ENCODE measurements at places on chromosomes 7 and 10.

- DNase-seq, result no peak
- H3K36me3 ChIP-seq, result no peaks in the 10 kb centered on the region
- H3K27me3 ChIP-seq, result peaks cover 3% of the 10 kb centered on the region
- no peak overlapping the region for H3K27ac ChIP-seq
- peaks cover 32% of the 10 kb centered on the region for H3K4me1 ChIP-seq
These were observed 145.1 kb downstream of the PLXNA4 start for GRCh38 chr7:132430861-132431822.

DNA sequence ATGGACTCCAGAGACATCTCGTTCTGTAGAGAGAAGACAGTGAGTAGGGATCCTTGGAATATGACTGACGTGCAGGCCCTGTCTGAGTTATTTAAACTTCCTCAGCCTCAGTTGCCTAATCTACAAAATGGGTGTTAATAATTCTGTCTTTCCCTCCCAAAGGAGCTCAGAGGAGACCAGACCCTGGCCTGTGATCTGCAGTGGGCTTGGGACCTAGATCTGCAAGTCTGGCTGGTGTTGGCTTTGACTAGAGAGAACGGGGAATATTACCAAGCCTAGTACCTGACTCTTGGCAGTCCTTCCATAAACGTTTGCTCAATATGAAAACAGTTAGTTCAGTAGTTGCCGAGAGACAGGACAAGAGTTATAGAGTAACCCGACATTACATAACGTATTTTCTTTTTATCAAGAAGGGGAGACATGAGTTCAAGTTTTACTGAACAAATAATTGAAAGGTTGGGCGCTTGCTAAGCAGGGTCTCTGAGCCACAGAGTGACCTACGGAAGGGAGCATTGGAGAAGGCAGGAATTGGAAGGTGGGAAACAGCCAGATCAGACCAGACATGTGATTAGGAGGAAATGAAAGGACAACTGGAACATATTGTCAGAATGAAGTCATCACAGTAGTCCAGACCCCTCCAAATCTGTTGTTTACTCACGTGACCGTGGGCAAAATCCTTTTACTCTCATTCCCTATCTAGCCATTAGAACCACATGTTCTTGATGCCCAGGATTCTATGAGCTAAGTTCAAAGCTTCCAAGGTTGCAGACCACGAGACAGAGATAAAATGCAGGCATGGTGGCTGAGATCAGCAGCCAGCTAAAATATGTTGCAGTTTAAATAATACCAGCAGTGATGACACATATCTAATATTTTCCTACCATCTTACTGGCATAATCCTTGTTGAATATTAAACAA lies 10.9 kb upstream of the CYP3A4 start:
- no peaks in the 10 kb centered on the region for H3K4me1 ChIP-seq
- no peak overlapping the region for H3K27ac ChIP-seq
- no peak for DNase-seq
- no peaks in the 10 kb centered on the region for H3K36me3 ChIP-seq

DNA sequence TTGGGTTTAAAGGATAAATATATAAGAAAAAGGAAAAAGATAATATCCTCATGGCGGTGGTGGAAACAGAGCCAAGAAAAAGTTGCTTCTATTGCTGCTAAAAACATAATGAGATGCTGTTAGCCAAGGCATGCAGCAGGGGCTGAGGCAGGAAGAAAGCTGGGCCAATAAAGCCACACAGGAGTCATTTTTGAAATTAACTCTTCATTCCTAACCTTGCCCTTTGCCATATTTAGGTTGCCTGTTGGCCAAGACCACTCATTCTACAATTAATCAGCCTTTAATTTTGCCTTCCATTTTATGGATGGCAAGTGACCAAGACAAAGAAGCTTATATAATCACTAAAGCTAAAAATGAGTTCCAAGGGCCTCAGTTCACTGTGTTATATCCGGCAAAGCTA lies 58.2 kb downstream of the ARMH3 start:
- no peak overlapping the region for H3K27ac ChIP-seq
- H3K4me1 ChIP-seq, result no peaks in the 10 kb centered on the region
- H3K27me3 ChIP-seq, result no peaks in the 10 kb centered on the region
- H3K4me3 ChIP-seq, result no peak overlapping the region
- no peak for DNase-seq

DNA sequence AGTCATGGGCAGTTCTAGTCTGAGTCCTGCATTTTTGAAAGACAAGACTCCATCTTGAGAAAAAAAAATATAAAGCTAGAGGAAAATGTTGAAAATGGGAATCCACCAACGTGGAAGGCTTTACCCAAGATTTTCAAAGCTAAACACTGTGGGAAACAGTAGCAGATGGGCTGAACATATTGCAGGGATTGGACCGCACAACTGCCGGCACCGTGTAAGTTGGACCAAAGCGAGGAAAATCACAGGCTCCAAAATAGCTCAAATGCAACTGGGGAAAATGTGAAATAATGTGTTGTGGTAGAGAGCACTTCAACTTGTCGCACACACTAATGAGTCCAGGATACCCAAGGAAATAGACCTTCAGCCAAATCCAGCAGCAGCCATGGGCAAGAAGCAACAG lies 26.4 kb upstream of the ADRB1 start:
- no peaks in the 10 kb centered on the region for H3K27me3 ChIP-seq

GRCh38 chr10:78875932-78876331 lies 192.8 kb upstream of the ZMIZ1 start:
- no peaks in the 10 kb centered on the region for H3K36me3 ChIP-seq
- no peaks in the 10 kb centered on the region for H3K27me3 ChIP-seq
- no peaks in the 10 kb centered on the region for H3K4me1 ChIP-seq
- no peak for DNase-seq

DNA sequence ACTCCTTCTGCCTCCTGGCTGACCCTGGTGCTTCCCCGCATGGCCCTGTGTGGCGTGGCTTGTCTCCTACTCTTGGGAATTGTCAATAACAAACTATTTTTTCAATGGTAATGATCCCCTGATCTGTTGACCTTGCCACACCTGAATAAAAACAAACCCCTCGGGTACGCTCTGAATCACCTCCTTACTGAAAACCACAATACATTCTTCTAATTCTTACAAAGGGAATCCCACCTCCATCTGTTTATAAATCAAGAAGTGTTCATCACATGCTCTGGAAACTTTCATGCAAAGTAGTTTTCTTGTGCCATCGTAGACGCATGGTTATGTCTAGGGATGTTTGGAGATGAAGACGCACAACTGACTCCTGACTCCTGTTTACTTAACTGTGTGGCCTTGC lies 245.8 kb downstream of the FRMD4A start:
- peaks cover 13% of the 10 kb centered on the region for H3K4me1 ChIP-seq
- H3K36me3 ChIP-seq, result peaks cover 6% of the 10 kb centered on the region
- no peak for DNase-seq
- H3K27me3 ChIP-seq, result no peaks in the 10 kb centered on the region
- H3K4me3 ChIP-seq, result no peak overlapping the region

DNA sequence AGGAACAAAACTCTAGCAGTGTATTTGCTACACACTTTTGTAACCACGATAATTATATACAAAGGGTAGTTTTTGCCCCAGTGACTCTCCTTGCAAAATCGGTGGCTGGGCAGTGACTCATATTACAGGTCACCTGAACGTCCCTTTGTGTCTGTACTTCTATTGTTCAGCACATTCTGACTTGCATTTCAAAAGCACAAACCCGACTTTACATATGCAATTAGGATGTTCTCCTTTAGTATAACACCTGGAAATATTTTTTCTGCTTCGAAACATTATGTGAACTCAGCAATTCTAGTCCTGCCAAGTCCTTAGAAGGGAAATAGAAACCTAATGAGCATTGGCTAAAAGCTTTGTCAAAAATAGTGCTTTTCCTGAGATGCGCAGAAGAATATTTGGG lies 6.0 kb downstream of the PRR15 start:
- H3K4me1 ChIP-seq, result peaks cover 22% of the 10 kb centered on the region
- no peak for DNase-seq
- H3K27me3 ChIP-seq, result peaks cover 43% of the 10 kb centered on the region
- H3K27ac ChIP-seq, result no peak overlapping the region

- no peak for DNase-seq
- H3K27ac ChIP-seq, result no peak overlapping the region
- peaks cover 3% of the 10 kb centered on the region for H3K4me1 ChIP-seq
- H3K36me3 ChIP-seq, result no peaks in the 10 kb centered on the region
These were observed 34.3 kb upstream of the FAM133B start for GRCh38 chr7:92624298-92624996.

DNA sequence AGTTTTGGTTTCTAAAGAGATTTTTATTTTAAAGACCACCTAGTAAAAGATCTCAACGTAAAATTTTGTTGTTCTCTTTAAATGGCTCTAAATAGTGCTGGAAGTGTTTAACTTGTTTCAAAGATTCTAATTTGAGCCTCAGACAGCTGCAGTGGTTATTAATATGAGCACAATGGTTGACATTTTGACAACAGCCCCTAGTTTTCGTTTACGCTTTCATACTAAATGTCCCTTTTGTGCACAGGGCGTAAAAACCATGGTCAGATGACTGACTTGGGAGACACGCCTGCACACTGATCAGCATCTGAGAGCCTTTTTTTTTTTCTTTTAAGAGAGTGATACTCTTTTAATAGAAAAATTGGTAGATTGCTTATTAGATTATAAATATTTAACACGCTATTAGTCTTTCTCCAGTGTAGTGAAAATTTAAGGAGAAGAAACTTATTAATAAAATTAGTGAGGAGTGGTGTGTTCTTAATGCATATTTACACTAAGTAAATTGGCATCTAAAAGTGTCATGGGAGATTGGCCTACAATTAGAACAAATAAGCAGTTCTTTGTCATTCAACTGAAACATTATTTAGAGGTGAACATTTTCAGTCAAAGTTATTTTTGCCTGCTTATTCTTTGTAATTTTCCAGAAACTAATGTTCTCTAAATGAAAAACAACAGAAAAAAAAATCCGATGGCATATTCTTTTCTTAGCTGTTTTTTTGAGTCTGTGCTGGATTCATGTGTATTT lies 182.8 kb upstream of the PHYHIPL start:
- peak overlapping the region; percentile 10 for H3K27ac ChIP-seq
- no peak overlapping the region for H3K4me3 ChIP-seq
- H3K4me1 ChIP-seq, result peaks cover 3% of the 10 kb centered on the region

DNA sequence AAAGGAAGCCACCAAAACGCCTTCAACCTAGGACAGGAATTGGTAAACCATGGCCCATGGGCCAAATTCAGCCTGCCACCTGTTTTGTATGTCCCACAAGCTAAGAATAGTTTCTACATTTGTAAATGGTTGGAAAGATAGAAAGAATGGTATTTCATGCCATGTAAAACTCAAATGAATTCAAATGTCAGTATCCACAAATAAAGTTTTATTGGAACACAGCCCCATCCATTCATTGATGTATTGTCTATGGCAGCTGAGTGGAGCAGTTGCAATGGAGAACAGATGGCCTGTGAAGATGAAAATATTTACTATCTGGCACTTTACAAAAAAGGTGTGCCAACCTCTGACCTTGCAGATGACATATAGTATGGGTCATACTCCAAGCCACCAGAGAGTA lies 236.9 kb downstream of the CREB5 start:
- no peak for DNase-seq
- no peak overlapping the region for H3K4me3 ChIP-seq
- H3K4me1 ChIP-seq, result peaks cover 3% of the 10 kb centered on the region
- H3K36me3 ChIP-seq, result no peaks in the 10 kb centered on the region
- no peaks in the 10 kb centered on the region for H3K27me3 ChIP-seq
- H3K27ac ChIP-seq, result no peak overlapping the region

DNA sequence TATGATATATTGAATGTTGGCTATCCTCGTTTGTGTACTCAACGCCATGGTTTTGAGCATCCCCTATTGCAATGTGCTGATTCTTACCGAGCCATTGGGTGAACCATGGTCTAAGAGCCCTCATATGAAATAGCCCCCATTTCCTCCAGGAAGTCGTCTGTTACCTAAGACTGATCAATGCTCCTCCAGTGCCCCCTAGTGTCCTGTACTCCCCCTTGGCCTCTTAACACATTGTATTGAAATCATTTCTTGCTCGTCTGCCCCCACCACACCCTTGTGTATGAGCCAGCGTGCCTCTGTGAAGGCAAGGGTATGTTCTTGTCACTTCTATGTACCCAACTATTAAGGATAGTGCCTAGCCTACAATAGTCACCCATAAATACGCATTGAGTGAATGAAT lies 11.2 kb upstream of the SLC35B4 start:
- no peak overlapping the region for H3K4me3 ChIP-seq
- no peaks in the 10 kb centered on the region for H3K27me3 ChIP-seq
- no peaks in the 10 kb centered on the region for H3K4me1 ChIP-seq
- no peak for DNase-seq
- no peaks in the 10 kb centered on the region for H3K36me3 ChIP-seq

DNA sequence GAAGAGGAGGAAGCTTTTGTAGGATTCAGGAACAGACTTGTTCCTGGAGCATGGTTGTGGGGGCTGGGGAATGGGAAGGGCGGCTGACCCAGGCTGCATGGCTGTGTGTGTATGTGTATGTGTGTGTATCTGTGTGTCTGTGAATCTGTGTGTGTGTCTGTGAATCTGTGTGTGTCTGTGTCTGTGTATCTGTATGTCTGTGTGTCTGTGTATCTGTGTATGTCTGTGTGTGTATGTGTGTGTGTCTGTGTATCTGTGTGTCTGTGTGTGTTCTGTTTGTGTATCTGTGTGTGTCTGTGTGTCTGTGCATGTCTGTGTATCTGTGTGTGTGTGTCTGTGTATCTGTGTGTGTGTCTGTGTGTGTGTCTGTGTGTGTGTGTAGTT lies 6.6 kb upstream of the STX1A start:
- no peak overlapping the region for H3K4me3 ChIP-seq
- peaks cover 13% of the 10 kb centered on the region for H3K4me1 ChIP-seq
- H3K27me3 ChIP-seq, result no peaks in the 10 kb centered on the region
- no peak for DNase-seq
- H3K36me3 ChIP-seq, result no peaks in the 10 kb centered on the region
- no peak overlapping the region for H3K27ac ChIP-seq

GRCh38 chr10:95835149-95835860 lies 72.5 kb upstream of the CC2D2B start:
- H3K36me3 ChIP-seq, result no peaks in the 10 kb centered on the region
- H3K27me3 ChIP-seq, result no peaks in the 10 kb centered on the region
- no peak overlapping the region for H3K27ac ChIP-seq

DNA sequence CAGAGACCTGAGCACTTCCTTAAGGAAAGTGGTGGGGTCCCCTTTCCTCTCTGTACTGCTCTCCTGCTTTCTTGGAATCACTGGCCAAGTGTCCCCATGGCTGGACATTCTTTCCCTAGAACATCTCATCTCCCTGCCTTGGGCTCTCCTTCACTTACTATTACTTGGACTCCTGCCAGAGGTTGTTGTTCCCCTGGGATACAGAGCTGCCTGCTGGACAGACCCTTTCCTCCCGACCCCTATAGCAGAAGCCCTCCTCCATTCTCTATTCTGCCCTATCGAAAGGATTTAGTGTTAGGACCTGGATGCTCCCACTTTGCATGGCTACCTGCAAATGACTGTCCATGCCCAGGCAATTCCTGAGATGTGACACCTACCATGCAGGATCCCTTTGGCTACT lies 164.3 kb upstream of the PODXL start:
- H3K27ac ChIP-seq, result no peak overlapping the region
- H3K36me3 ChIP-seq, result no peaks in the 10 kb centered on the region
- H3K4me3 ChIP-seq, result no peak overlapping the region

GRCh38 chr10:52215745-52216361 lies 98.2 kb upstream of the DKK1 start:
- H3K4me3 ChIP-seq, result no peak overlapping the region
- no peaks in the 10 kb centered on the region for H3K36me3 ChIP-seq
- no peaks in the 10 kb centered on the region for H3K4me1 ChIP-seq
- no peaks in the 10 kb centered on the region for H3K27me3 ChIP-seq

GRCh38 chr7:88835147-88835728 lies 39.7 kb upstream of the TEX47 start:
- H3K36me3 ChIP-seq, result no peaks in the 10 kb centered on the region
- no peaks in the 10 kb centered on the region for H3K27me3 ChIP-seq
- DNase-seq, result peak; percentile 6
- no peaks in the 10 kb centered on the region for H3K4me1 ChIP-seq
- no peak overlapping the region for H3K4me3 ChIP-seq

Measured in spinal cord (tissue), 10 donors.